Keratinocyte (primary cell): ENCODE measurements at places on chromosomes 1 and 21. TPM values are rescaled to one million over a fixed set of nuclear protein-coding genes. Genes with fewer than 3 reads are reported as not detected.

The PTAFR gene
- 18.6 to 30.7 TPM (median 19.6 TPM) in 3 replicates for polyA plus RNA-seq

The USP24 gene
- polyA plus RNA-seq: 15.4 to 22.5 TPM (median 17.1 TPM) in 3 replicates

The C1orf141 gene
- not detected in 3 replicates for polyA plus RNA-seq

The C1orf56 gene
- polyA plus RNA-seq: 0.26 to 0.40 TPM (median 0.39 TPM) in 3 replicates

The ARHGEF16 gene
- 5.0 to 9.6 TPM (median 6.2 TPM) in 3 replicates for polyA plus RNA-seq

The OR14K1 gene
- polyA plus RNA-seq: not detected in 3 replicates

The MDM4 gene
- 6.8 to 17.8 TPM (median 8.6 TPM) in 3 replicates for polyA plus RNA-seq

The NES gene
- 0.01 TPM in 2 of 3 replicates, not detected in the other for polyA plus RNA-seq

The CCDC17 gene
- 0.17 to 0.57 TPM (median 0.37 TPM) in 3 replicates for polyA plus RNA-seq

The PLA2G2D gene
- not detected in 3 replicates for polyA plus RNA-seq

The DNMT3L gene
- polyA plus RNA-seq: not detected in 3 replicates

The SYNC gene
- 11.2 to 12.0 TPM (median 11.2 TPM) in 3 replicates for polyA plus RNA-seq

The SLC1A7 gene
- not detected in 3 replicates for polyA plus RNA-seq
